GOT3 (cell line): ENCODE measurements at places on chromosomes 1 and 21.

GRCh38 chr1:116122955-116123757, 12.0 kb downstream of the MAB21L3 start:
- peak; percentile 5 for DNase-seq

GRCh38 chr1:243883551-243883950, 33.5 kb upstream of the AKT3 start:
- no peak for DNase-seq

GRCh38 chr1:157403203-157403602, 149.1 kb downstream of the FCRL5 start:
- no peak for DNase-seq

DNA sequence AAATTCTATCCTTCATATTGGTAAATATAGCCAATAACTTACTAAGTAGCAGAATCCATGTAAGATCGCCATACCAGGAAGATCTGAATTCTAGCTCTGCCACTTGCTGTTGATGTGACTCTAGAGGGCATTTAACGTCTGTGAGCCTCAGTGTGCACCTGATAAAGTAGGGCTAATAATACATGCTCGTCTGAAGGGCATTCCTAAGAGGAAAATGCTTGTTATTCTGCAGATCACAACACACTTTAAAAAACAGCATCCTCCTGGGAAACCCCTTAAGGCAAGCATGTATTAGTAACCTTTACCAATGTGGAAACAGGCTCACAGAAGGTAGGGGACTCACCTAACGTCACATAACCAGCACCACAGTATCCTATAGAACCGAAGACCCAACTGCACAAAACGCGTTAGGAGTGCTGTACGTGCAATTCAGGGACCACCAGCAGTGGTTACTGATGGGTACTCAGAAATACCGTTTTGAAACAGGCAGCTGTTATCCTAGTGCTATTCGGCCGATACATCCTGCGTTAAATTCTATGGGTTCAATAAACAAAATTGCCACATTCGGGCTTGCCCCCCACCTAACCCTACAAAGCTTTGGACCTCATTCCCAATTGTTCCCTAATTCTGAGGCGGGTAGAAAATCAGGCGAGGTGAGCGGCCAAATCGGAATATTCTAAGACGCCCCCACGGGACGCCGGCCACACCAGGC, 758 bp downstream of the DEPDC1 start:
- no peak for DNase-seq

DNA sequence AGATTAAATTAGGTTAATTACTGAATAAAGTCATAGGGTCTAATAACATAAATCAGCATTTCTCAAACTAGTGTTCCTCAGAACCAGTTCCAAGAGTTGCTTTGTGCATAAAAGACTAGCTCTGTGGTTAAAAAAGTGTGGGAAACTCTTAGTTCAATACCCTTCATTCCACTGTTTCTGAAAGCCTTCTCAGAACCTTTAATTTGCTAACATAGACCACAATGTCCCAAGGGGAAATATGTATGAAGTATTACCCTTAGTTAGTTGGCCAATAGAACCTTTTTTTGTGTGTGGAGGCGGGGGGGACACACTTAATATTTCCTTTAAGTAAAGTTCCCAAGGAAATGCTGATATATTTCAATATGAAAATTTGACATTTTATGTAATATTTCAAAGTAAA, 20.4 kb downstream of the ODF2L start:
- no peak for DNase-seq
